Coronary artery (tissue), 2 donors: ENCODE measurements at places on chromosomes 2 and 18.

- DNase-seq: no peak
These were observed 10.5 kb upstream of the MTERF4 start for GRCh38 chr2:241112592-241112991.

DNA sequence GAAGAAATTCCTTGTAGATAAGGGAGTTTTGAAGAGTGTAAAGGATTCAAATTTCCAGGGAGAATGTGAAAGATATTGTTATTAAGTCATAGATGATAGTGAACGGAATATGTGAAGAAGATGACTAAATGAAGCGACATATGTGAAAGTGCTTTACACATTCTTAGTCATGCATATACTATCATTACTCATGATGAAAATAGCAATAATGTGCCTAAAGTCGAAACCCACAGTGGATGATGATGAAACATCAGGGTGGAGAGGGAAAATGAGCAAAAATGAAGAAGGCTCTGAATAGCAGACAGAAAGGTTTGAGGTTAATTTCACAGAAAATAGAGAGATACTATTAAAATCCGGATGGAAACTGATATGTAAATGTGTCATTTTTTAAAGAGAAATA lies 1237.1 kb downstream of the LRP1B start:
- no peak for DNase-seq

GRCh38 chr2:239157269-239157668 lies 243.6 kb downstream of the HDAC4 start:
- DNase-seq: peak; percentile 52

DNA sequence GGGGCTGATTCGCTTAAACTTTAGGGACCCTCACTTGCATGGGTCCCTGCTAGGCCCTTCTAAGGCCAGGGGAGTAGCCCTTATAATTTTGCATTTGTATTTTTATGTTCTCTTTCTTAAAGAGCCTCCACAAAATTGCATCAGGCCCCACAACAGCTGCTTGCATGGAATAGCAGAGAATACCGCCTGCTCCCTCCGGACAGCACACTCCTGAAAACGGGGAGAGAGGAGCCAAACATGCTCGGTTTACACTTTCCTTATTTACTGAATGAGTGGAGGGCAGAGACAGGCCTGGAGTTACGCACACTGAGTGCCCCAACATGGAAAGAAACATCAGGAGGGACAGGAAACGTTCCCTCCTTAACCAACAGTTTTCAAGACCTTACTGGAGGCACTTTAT lies 132.2 kb downstream of the ANTXR1 start:
- no peak for DNase-seq

DNA sequence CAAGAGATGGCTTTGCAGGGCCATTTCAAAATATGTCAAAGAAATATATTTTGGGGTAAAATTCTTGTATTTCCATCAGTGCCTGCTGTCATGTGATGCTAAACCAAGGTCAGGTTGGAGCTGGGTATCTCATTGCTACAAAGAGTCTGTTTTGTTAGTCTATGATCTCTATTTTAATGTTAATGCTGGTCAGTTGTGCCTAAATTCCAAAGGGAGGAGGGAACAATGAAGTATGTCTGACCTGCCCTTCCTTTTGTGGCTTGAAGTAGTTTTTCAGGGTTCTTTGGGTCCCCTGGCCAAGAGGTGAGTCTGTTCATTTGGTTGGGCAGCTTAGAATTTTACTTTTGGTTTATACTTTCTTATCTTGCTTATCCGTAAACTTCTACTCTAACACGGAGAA lies 61.6 kb upstream of the DYNAP start:
- no peak for DNase-seq

DNA sequence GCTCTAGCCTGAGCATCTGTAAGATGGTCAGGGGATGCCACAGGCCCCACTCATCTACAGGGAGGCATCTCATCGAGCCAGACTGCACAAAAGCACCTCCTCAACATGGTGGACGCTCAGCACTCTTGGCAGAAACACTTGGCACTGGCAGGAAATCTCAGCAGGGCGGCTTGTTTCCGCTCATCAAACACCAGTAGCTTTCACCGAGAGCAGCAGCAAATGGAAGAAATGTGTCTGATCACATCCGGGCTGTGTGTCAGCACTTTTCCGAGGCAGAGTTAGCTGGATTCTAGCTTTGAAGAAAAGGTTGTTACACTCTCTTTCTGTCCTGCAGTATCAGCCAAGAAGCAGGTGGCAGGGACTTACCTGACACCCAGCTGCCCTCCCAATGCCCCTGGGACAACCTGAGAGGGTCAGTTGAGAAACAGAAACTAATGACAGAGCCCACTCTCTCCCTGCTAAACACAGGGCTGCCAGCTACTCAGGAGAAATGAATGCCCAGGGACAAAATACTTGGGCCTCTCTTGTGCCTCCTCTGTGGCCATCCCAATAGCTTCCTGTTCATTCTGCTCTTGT lies 68.9 kb upstream of the FZD7 start:
- no peak for DNase-seq

DNA sequence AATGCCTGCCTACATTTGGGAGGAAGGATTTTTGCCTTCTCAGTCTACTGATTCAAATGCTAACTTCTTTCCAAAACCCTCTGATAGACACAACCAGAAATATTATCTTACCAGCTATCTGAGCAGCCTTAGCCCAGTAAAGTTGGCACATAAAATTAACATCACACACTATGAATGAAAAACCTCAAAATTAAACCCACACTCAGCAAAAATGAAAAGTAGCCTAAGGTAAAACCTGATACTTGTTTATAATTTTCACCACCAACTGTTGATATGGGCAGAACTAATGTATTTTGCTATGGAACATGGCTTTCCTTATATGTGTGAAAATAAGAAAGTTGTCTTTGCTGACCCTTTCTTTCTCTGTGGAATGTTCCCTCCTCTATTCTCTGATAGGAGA lies 226.0 kb downstream of the DPP10 start:
- no peak for DNase-seq
